ENCODE measurements at places on chromosomes 5 and 9.

DNA sequence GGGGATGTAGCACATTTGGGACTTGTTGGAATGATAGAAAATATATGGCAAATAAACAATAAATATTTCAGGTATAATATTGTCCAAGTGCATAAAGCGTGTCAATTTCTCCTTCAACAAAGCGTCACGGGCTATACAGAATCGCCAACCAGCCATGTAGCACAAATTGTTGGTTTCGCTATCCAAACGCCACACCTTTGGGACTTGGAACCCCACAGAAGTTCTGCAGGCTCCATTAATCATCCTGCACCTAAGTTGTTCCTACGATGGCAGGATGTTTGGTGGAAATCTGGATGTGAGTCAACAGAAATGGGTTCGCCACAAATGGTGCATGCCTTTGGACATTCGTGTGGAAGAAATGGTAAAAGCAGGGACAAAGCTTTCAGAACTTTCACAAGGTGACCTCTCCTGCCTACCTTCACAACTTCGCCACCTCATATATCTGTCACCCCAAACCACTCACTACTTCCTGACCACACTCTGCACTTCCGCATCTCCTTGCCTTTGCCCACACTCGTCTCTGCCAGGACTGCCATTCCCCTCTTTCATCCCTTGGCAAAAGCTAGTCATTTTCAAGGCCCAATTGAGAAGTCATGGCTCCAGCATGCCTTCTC, 95.7 kb downstream of the LHFPL2 start:
- DNase-seq, result no peak

GRCh38 chr9:110142253-110142652, 65.7 kb downstream of the C9orf152 start:
- DNase-seq, result no peak

GRCh38 chr5:4453655-4454054, 686.5 kb upstream of the ADAMTS16 start:
- DNase-seq, result no peak

- no peak for DNase-seq
Observed at GRCh38 chr5:86228147-86228546, 389.6 kb upstream of the COX7C start.

DNA sequence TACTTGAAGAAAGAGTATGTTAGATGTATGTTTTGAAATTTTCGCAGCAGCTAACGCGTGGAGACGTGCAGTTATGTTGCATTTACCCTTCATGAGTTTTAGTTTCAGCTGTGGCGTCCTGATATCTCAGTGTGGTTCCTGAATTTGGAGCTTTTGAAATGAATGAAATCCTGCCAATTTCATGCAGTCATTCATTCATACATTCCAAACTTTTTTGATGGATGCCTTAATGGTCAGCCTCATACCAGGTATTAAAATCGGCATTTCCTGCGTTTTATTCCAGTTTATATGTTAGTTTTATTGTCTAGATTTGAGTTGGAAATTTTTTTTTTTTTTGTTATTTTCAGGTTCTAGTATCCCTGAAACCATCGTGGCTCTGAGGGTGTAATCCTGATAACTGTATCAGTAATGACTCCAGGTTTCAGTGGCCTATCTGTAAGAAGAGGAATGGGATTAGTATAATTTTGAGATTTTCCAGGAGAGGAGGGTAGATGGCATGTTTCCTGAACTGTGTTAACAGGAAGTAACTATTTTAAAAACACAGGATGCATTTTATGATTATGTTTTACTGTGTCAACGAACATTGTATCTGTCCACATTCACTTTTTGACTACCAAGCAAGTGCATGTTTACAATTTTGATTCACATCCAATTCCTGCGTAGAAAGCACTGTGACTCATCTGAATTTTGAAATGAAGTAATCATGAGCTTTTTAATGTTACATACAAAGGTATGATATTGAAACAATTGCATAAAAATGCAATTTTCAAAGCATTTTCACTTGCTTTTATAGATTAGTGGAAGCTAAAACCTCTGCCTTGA, 1.0 kb downstream of the FOCAD start:
- no peak for DNase-seq

- DNase-seq, result no peak
Observed at GRCh38 chr5:142515036-142515435, 170.9 kb downstream of the FGF1 start.

- no peak for DNase-seq
Observed at GRCh38 chr5:119420169-119420568, 32.1 kb upstream of the HSD17B4 start.

DNA sequence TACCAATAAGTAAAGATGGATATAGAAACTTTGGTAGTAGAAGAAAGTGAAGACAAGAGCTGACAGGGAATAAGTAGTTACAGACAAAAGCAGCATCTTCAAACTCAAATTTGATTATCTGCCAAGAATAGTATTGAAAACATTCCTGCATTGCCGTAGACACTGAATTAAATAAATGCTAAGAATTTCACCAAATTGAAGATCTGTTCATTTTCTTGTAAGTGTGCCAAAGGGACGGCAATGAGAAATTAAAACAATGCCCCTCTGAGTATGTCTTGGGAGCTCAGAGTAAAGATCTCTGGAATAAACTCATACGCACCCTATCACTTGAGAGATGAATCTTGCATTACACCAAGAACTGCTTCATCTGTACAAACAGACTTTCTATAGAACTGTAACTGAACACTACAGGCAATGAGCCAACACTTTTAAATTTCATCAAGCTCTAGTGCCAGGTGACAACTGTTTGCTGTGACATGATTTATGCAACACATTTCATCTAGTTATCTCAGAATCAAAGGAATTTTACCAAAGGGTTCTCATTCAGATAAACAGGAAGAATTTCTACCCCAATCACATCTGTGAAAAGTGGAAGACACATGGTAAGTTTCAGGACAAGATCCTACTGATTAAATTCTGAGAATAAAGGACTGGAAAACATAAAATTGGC, 66.9 kb downstream of the RFX3 start:
- DNase-seq, result no peak

GRCh38 chr5:126395198-126395597, 28.0 kb upstream of the GRAMD2B start:
- DNase-seq, result no peak

DNA sequence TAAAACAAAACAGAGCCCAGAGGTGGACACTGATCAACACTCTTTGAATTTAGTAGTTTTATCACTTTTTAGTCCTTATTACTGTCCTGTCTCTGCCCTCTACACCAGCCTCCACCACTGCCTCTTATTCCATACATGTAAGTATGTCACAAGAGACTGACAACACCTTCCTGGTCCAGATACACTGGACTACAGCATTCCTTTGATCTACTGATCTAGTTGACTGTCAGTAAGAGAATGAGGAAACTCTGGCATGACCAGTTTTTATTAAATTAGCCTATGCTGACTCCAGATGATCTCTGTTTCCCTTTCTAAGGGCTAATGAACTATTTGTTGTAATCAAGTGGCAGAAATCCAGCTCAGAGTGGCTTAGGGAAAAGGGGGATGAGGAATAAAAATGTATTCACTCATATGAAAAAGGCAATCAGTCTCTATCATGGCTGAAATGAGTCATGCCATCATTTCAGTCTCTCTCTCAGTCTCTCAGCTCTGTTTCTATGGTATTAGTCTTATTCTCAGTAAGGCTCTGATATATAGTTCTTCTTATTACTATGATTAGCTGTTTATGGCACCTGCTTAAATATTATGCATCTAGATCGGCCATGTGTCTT, 5.5 kb downstream of the ARHGEF37 start:
- DNase-seq, result no peak
